ENCODE measurements at places on chromosomes 4 and X.

GRCh38 chr4:168846414-168846813 lies 163.6 kb downstream of the CBR4 start:
- DNase-seq, result no peak

DNA sequence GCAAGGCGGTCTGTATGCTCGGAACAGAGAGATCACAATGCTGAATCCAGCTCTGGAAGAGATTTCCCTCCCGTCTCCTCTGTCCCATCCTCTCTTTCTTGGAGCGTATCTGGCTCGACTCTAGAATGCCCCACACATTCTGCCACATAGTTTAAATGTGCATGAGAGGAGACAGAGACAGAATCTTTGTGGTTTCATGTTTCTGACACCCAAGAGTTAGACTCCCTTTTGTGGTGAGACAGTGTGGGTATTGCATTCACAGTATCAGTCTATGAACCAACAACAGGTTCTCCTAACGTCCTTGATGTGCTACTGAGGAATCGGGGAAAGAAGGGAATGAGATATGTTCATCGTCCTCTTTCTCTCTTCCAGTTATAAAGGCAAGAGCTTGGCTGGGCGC lies 25.3 kb downstream of the FAM47E start:
- no peak for DNase-seq

DNA sequence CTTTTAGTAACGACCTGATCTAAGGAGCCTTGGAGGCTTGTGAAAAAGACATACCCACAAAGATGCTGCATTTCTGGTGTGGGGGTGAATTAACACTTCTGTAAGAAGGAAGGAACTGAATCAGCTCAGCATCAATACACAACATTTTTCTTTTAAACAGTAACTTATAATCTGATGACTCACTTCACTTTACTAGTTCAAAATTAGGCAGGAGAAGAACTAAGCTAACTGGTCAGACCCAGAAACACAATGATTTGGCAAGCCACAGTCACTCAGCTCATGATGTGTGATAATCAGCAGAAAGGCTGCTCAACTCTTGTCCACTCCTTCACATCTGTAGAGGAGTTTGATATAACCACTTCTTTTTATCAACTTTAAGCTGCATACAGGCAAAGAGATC lies 4.6 kb downstream of the MMAA start:
- peak; percentile 66 for DNase-seq

DNA sequence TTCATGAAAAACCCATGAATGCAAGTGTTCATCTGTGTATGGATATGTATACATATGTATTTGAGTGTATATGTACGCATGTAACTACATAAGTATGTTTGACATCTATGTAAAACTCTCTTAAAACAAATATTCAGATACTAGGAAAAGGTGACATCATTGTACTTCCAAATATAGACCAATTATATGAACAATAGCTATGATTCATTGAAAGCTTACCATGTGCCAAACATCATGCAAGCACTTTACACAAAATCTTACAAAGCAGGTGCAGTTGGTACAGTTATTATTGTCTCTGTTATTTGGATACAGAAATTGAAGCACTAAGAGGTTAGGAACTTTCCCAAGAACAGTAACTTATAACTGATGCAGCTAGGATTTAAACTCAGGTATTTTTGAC lies 21.4 kb downstream of the MAGEB17 start:
- DNase-seq, result no peak

DNA sequence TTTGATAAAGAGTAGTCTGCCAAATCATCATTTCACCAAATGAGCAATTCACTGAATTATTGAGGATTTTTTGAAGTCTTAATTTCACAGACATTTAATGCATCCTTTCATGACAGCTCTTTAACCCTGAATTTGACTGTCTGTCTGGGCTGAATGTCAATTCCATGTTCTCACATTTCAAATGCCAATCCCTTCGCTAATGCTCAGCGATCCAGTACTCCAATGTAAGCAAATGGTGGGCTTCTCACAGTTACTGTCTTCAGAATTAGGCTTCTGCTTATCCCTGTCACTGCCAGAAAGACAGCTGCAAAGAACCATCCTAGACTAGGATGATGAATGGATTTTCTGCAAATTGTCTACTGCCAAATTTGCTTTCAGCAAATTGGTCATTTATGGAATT lies 36.2 kb upstream of the USP38 start:
- DNase-seq, result no peak

DNA sequence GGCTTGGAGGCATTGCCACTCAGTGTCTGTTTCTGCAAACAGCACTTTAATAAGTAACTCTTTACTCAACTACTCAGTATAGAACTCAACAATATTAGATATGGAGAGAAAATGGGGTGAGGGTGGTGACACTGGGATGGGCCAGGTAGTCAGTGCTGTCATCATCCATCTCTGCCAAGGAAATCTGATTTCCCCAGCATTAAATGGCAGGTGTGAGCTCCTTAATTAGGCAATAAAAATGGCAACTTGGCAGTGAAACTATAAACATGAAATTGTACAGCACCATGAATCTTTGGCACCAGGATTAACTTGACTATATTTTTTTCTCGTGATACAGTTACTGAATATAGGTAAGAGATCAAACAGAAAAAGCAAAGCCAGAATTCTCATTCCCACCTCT lies 146.2 kb downstream of the GLRA2 start:
- DNase-seq, result no peak

- peak; percentile 83 for DNase-seq
Measured at GRCh38 chr4:124262211-124263179, 450.0 kb downstream of the ANKRD50 start.

GRCh38 chr4:163790231-163790630 lies 295.7 kb downstream of the TMA16 start:
- no peak for DNase-seq

DNA sequence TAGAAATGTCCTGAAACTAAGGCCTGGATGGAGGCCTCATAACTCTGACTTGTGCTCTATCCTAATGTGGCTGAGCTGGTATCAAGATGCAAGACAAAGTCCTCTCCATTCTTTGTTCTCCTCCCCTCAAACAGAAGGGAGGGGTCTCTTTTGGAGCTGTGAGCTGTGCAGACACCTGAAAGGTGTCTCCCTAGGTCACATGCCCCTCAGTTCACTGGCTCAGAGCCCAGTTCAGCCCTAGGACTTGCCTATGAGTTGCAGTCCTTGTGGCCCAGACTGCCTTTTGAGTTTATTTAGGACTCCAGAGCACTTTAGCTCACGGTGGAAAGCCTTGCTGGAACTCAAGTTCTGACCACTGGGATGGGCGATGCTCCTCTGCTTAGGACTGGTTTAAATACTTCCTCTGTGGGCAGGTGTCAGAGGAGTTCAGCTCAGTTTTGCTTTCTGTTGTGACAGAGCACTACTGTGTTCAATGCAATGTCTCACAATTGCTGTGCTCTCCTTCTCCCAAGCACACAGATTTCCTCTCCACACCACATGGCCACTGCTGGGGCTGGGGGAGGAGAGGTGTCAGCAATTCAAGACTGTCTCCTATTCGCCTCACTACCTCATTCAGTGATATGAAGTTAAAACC lies 84.8 kb upstream of the ZNF827 start:
- no peak for DNase-seq

- no peak for DNase-seq
Measured at GRCh38 chrX:121581885-121582284, 534.5 kb downstream of the GLUD2 start.

DNA sequence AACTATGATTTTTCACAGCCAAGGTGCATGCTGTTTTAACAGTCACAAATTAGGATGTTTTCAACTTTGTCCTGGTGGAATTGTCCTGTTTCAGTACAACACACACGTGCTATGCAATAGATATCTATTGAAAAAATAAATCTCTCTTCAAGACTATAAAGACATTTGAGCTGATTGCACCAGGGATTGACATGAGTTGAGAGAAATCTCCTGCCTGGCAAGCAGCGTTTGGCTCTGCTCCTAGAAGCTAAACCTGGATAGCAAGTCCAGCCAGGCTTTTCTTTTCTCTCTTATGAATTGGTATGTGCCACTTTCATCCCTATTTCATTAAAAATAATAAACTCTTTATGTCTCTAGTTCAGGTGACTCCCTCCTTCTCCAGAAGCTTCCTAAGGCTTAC lies 16.6 kb upstream of the NPNT start:
- DNase-seq, result no peak

DNA sequence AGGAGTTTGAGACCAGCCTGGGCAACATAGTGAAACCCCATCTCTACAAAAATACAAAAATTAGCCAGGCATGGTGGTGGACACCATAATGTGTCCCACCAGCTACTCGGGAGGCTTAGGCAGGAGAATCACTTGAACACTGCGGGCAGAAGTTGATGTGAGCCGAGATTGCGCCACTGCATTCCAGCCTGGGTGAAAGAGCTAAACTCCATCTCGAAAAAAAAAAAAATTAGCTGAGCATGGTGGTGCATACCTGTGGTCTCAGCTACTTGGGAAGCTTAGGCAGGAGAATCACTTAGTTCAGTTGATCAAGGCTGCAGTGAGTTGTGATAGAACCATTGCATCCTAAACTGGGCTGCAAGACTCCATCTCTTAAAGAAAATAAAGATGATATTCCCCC lies 91.2 kb downstream of the PLS3 start:
- no peak for DNase-seq

- peak; percentile 52 for DNase-seq
Measured at GRCh38 chr4:100823066-100823992, 305.5 kb upstream of the EMCN start.

- DNase-seq, result peak; percentile 36
Measured at GRCh38 chr4:145567516-145567915, 51.7 kb upstream of the MMAA start.
